Natural killer cell treated with Interleukin-12 subunit alpha and Interleukin-12 subunit beta and Interleukin-15 and Interleukin-18, amount 100 ng/mL, for 72 hours (primary cell): ENCODE measurements at places on chromosomes 12 and 14.

- no peak for DNase-seq
Measured at GRCh38 chr14:89841851-89842250, 112.7 kb downstream of the EFCAB11 start.

GRCh38 chr12:1047898-1048660 is 57.1 kb downstream of the ERC1 start:
- no peak for DNase-seq

DNA sequence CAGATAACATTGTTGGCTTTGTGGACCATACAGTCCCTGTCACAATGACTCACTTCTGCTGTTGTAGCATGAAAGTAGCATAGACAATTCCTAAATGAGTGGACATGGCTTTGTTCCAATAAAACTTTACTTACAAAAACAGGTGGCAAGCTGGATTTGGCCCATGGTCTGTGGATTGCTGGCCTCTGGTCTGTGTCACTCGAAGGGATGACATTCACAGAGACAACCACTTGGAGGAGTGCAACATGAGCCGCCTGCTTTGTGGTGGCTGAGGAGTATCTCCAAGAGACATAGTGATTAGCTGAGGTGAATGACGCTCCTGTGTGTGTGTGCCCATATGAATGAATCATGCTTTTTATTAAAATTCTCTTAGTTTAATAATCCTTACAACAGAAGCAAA is 81.3 kb upstream of the NRXN3 start:
- no peak for DNase-seq

GRCh38 chr14:51963286-51963685 is 26.1 kb upstream of the RTRAF start:
- DNase-seq, result no peak

DNA sequence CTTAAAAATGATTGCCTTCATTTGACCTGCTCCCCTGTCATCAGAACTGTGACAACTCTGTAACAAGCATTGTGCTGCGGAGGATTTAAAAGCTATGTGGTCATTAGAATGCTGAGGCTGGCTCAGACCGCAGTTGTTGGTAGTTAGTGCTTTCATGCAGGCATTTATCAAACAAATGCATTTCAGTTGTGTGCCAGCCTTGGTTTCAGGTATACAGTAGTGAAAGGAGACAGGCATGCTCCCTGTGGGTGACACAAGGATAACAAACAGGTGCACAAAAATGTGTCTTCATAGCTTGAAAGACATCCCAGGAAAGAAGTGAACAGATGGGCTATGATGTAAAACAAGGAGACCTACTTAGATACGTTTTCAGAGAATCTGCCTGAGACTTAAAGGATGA is 60.6 kb downstream of the MARK3 start:
- no peak for DNase-seq

- no peak for DNase-seq
Measured at GRCh38 chr14:26286081-26286912, 311.5 kb downstream of the NOVA1 start.

GRCh38 chr12:116736962-116737773 is 701 bp downstream of the SPRING1 start:
- no peak for DNase-seq

DNA sequence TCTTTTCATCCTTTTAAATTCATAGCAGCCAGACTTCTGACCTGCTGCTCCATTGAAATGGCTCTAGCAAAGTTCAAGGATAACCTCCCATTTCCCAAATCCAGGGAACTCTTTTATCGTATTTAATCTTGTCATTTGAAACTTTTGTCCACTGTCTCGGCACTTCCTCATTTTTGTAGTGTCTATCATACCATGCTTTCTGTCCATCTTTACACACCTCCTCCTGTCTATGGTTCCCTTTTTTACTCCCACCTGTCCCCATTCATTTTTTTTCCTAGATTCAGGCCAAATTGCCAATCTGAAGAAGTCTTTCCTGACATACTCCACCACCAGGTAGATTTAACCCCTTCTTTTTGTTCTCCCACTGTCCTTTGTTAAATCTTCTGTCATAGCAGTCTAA is 31.0 kb downstream of the NFYB start:
- no peak for DNase-seq

DNA sequence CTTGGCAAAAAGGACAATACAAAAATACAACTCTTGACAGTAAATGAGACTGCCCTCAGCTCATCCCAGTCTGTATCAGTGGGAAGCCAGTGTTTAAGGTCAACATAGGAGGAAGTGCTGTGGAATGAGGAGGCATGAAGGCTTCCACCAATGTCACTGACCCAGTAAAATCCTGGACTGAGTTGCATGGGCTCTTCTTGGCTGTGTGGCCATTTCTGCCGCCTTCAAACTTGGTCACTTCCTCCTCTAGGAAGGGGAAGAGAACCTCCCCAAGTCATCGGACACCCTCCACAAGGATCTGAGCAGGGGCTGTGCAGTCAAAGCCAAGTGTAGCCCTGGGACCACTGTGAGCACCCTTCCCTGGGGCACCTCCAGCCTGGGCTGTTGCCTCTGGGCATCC is 11.9 kb downstream of the GPR68 start:
- DNase-seq, result no peak

GRCh38 chr12:69136931-69137613 is 102.3 kb upstream of the CPSF6 start:
- DNase-seq, result no peak

- no peak for DNase-seq
Measured at GRCh38 chr12:120659151-120659525, 18.7 kb downstream of the CABP1 start.

GRCh38 chr12:95474660-95474958 is 657 bp downstream of the METAP2 start:
- DNase-seq, result no peak

DNA sequence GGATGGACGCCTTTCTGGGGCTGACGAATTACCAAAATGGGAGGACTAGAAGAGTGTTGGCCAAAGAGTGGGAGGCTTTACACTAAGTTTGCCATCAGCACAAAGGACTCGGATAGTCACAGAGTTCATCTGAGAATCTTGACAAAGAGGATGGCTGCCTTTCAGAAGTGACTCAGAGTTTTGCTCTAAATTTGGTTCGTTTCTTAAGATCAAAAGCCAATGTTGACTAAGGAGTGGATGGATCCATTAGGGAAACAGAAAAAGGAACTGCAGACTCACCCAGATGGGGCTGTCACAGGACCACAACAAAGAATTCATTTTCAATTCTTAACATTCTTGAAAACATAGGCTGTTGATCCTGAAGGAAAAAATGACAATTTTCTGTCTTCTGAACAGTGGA is 81.3 kb upstream of the DUSP6 start:
- DNase-seq, result no peak

GRCh38 chr12:31362115-31362758 is 36.3 kb upstream of the SINHCAF start:
- no peak for DNase-seq

- no peak for DNase-seq
Measured at GRCh38 chr14:84041421-84041820, 1488.5 kb upstream of the FLRT2 start.

DNA sequence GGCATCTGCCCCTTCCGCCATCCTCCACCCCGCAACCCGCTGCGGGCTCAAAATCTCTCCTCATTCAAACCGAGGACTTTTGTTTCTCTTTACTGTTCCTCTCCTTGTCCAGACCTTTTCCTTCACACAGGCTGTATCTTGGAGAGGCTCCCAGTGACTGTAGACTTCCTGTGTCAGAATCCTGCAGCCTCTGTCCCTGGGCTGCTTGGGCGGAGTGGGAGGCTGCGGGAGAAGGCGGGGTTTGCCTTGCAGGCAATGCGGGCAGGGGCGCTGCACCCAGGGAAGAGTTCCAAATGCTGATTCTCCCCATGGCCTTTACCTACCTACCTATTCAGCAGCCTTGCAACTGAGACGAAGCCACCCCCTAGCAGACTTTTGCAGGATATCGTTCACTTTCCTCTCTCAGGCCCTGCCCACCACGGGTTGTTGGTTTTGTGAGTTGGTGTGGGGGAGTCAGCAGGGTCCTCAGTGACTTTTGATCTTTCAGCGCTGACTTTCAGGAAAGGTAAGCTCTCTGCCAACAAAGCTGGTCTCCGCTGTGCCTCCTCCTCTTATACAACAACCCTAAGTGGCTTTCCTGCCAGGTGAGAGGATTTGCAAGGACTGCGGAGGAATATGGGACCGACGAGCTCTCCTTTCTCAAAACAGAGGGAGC is 79.0 kb upstream of the KCNA1 start:
- DNase-seq, result no peak

DNA sequence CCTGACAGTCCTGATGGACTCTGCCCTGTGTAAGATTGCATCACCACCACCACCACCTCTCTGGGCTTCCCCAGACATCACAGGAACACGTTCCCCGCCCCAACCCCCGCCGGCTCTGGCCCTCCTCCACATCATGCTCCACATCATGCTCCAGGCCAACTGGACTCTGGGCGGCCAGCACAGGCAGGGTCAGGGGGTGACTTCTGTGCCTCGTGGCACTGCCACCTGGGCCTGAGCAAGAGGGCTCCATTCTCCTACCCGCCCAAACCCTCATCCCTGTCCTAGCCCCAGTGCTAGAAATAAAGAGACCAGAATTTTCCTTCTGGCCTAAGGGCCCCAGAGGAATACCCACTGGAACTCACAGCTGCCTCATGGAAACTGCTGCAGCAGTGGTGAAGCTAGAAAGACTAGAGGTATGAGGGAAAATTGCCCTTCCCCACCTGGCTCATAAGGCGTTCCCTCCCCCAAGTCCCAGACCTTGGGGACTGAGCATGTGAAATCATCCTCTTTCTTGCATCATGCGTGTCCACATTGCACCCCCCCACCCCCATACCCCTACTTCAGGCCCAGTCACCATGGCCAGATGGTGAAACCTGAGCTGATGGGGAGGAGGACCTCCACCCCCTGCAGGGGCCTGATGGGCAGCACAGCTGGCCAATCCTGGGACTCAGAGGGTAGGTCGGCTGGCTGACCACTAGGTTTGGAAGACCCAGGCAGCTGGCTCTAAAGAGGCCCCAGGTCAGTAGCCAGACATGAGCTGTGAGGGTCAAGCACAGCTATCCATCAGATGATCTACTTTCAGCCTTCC is at the start of gene INHBE:
Gene INHBE, plus strand, starts transcription at position 742 of the 808 bp plus-strand sequence. CDS start 230 bp downstream, outside the sequence.
- DNase-seq, result no peak

DNA sequence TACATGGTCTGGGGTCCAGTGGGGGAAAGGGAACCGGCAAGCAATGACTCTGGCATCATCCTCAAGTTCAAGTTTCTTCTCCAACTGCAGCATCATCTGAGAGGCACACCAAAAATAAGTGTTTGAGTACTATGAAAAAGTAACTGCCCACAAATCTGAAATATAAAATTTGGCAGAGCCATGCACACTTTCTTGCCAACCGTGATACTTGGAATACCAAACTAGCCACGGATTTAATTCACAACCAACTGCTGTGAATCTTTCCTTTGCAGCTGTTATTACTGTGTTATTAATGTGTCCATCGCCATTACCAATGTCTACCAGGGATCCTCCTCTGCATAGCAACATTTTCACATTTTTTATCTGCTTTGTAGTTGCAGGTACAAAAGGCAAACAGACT is 74.6 kb downstream of the GXYLT1 start:
- DNase-seq, result no peak

- DNase-seq, result no peak
Measured at GRCh38 chr12:50732591-50732990, 31.3 kb upstream of the ATF1 start.
